CD4-positive, alpha-beta memory T cell (primary cell): ENCODE measurements at places on chromosomes 12 and 14. TPM values are rescaled to one million over a fixed set of nuclear protein-coding genes. Genes with fewer than 3 reads are reported as not detected.

Gene KCNK13
- 0.17 TPM for total RNA-seq

GRCh38 chr12:115968211-115968610 lies 309.3 kb downstream of the MED13L start:
- DNase-seq, result no peak

DNA sequence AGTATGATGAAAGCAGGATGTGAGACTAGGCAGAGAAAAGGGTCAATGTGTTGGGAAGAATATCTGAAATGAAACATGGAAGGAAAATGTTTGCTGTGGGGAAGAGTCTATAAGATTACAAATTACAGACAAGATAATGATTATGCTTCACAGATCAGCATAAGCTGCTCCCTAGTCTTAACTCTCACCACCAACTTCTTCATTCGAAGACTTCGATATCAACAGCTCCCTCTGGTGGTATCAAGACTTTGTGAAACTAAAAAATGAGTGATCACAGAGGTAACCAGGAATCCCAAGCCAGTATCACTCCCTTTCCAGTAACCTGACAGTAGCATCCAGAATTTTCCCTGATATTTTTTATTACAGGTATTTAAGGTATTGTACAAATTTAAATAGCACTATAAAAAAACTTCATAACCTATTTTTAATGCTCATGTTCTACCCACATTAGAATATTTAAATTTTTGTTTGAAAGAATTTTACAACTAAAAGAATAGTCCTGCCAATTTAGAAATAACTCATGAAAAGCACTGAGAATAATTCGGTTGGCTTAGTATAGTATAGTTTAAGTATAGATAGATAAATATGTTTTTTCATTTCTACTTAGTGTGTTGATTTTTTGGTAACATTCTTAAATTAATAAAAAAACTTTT lies 84.4 kb downstream of the C2CD5 start:
- peak; percentile 41 for DNase-seq

GRCh38 chr12:3743803-3744202 lies 9.1 kb downstream of the CRACR2A start:
- DNase-seq, result no peak

GRCh38 chr12:91307957-91308670 lies 125.5 kb upstream of the DCN start:
- no peak for DNase-seq

Gene MED13L
- total RNA-seq, result 156 TPM

- no peak for DNase-seq
Measured at GRCh38 chr12:132030367-132031038, 80.8 kb downstream of the EP400 start.

- DNase-seq, result no peak
Measured at GRCh38 chr14:73293782-73294781, 56.8 kb downstream of the PAPLN start.

GRCh38 chr12:95218150-95219133 lies 835 bp downstream of the VEZT start:
- DNase-seq, result peak; percentile 62

Gene MTA1
- total RNA-seq, result 123 TPM

Gene NKX2-1
- total RNA-seq, result not detected

GRCh38 chr14:22489957-22490950 lies 98.8 kb downstream of the DAD1 start:
- no peak for DNase-seq

DNA sequence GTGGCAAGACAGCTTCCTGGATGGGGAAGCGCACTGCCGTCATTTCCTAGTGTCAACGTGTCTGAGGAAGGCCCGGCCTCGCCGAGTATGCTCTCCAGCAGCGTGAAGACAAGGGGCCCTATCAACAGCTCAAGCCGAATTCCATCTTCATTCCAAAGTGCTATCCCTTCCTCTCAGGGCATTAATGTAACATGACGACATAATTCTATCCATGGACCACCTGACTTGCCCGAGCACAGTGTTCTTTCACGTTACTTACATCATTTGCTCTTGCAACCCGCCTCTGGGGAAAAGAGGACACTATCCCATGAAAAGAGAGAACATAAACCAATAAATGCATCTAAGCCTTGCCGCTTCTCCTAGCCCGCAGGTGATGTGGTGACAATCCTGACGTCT lies 22.9 kb downstream of the CCDC92 start:
- DNase-seq, result no peak

Gene TAS2R10
- total RNA-seq, result 0.44 TPM

- peak; percentile 87 for DNase-seq
Measured at GRCh38 chr14:91078095-91078737, 17.8 kb upstream of the RPS6KA5 start.

- DNase-seq, result no peak
Measured at GRCh38 chr12:117141097-117141898, 42.1 kb upstream of the TESC start.

Gene SERPINA5
- total RNA-seq, result not detected

Gene DNAJC22
- not detected for total RNA-seq

- no peak for DNase-seq
Measured at GRCh38 chr14:73283608-73284379, 46.5 kb downstream of the PAPLN start.

GRCh38 chr14:64857979-64858744 lies 21.5 kb downstream of the SPTB start:
- DNase-seq, result no peak

DNA sequence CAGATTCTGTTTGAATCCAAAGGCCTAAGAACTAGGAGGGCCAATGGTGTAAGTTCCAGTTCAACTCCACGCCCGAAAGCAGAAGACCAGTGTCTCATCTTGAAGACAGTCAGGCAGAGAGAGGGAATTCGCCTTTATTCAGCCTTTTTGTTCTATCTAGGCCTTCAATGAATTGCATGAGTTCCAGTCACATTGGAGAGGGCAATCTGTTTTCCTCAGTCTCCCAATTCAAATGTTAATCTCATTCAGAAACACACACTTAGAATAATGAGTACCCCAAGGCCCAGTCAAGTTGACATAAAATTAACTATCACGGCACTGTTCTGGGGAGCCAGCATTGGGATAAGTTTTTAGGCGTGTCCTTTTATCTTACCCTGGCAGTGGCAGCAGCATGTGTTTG lies 65.8 kb downstream of the C14orf39 start:
- DNase-seq, result no peak

DNA sequence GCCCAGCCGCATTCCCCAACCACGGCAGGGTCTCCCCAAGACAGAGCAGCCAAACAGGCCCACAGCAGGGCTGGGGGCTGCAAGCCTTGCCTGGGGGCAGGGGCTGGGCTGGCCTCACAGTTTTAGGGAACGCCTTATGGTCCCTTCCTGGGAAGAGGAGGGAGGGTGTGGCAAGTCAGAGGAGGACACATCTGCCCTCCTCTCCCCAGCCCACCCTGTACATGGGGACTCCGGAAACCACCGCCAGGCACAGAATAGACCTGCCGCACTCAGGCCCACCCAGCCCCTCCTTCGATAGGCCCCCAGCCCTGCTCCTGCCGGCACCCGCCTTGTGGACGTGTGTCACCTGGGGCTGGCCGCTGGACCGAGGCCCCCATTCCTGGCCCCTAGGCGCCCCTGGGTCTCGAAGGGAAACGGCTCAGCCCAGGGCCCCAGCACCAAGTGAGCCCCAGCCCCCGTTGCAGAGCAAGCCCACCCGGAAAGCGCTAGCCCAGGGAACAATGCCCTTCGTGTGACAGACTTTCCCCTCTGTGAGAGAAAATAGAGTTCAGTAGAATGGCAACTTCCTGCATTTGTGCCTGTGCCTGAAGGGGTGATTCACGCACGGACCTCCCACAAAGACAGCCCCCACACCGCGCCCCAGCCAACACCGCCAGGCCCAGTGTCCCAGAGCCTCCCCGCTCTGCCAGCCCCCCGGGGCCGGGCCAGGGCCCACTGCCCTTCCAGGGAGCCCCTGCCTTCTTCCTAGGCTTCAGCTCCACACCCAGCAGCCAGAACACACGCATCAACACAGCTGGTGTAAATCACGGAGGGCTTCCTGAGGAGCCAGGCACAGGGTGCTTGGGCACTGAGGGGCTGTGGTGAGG lies 12.0 kb upstream of the NUDT14 start:
- no peak for DNase-seq

- DNase-seq, result no peak
Measured at GRCh38 chr12:126064028-126064427, 998.8 kb downstream of the AACS start.

Gene FAM222A
- 0.55 TPM for total RNA-seq

Gene STAC3
- total RNA-seq, result 3.0 TPM

GRCh38 chr14:75041613-75042012 lies 9.7 kb downstream of the MLH3 start:
- no peak for DNase-seq

Gene ZC3H10
- total RNA-seq, result 19.6 TPM

- no peak for DNase-seq
Measured at GRCh38 chr12:125100551-125101434, 35.6 kb downstream of the AACS start.

DNA sequence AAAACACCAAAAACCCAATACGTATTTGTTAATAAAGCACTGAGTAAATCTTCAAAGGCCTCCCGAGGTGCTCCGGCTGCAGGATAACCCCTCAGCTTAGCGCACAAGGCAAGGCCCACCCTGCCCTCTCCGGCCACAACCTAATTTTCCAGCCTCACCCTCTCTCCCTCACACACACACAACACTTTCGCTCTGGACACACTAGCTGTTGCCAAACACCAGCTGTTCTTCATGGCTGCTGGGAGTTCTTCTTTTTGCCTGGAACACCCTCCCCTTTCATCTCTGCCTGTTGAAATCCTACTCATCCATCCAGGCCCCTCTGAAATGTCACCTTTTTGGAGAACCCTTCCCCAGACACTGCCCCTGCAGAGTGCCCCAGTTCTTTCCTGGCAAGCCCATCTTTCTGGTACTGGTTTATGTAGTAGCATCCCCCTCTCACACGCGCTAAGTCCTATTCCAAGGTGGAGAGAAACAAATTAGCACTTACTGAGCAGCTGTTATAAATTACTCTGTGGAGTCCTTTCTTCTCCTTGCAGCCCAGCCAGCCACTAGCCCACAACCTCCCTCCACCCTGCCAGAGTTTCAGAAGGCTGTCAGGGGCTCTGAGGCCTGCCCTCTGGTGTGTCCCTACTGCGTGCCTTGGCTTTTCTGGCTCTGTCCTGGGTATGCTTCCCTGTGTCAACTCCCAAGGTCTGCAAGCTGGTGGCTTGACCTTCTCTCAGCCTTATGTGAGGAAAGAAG lies 805 bp upstream of the CRACR2A start:
- DNase-seq, result no peak

GRCh38 chr12:53044052-53044581 lies 5.7 kb upstream of the TNS2 start:
- no peak for DNase-seq

Gene SDR9C7
- total RNA-seq, result not detected

Gene FOXA1
- not detected for total RNA-seq

- no peak for DNase-seq
Measured at GRCh38 chr12:104172570-104172947, 34.5 kb upstream of the NFYB start.

- no peak for DNase-seq
Measured at GRCh38 chr12:24551163-24551786, 397.6 kb downstream of the BCAT1 start.

GRCh38 chr12:130754234-130754901 lies 38.3 kb upstream of the RIMBP2 start:
- DNase-seq, result no peak

Gene VRTN
- not detected for total RNA-seq

Gene GLIPR1
- total RNA-seq, result 99.8 TPM

DNA sequence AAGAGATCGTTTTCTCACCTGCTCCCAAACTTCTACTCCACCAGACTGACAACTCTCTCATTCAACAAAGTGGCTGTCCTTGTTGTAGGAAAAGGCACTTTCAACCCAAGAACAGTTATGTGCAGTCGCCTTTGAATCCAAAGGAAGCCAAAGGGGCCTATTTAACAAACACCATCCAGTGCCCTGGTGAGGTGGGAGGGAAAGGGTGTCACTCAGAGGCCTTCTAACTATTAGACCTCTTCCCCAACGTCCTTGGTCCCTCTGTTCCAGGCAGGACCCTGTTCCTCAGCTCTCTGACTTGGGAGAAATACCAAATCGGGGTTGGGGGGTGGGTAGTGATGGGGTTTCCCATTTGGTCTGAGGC lies 3.2 kb downstream of the SIX4 start:
- no peak for DNase-seq
